ENCODE measurements at places on chromosomes 2 and 18.

DNA sequence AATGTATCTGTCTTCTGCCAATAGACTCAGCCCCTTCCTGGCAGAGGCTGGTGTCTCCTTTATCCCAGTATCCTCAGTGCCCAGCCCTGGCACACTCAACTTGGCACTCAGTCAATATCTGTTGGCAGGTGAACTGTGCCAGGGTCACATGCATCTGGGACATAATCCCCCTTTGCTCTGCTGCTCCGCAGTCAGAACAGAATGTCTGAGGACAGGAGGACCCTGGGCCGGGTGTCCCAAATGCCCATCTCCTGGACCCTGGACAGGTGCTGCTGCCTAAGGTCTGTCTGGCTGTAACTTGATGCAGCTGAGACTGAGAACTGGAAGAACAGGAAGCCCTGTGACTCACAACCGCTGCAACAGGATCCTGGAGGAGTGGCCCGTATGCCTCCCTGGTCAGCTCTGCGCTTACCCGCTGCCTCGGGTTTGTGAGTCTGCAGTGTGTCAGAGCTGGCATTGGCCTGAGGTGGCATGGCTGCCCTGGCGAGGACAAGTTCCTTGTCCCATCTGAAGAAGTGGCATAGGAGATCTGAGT is 11.4 kb downstream of the HK2 start:
- DNase-seq: peak; percentile 29

- no peak for DNase-seq
Measured at GRCh38 chr2:16933355-16933754, 267.7 kb upstream of the CYRIA start.

DNA sequence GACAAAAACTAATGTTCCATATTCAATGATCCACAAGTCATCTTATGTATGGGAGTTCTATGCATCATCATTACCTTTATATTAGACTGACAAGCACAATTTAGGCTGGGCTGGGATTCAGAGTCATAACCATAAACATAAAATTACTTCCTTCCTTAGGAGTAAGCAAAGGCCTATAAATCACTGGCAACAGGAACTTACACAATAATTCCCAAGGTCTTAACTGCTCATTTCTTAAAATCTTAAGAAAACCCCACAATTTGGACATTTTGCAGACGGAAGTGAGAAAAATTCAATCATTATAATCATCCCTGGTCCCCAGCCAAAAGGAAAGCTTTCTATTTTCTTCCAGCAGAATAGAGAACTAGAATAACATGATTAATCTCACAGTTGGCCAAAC is 232.3 kb downstream of the DYM start:
- no peak for DNase-seq

- no peak for DNase-seq
Measured at GRCh38 chr2:9637330-9637729, 6.5 kb upstream of the YWHAQ start.

DNA sequence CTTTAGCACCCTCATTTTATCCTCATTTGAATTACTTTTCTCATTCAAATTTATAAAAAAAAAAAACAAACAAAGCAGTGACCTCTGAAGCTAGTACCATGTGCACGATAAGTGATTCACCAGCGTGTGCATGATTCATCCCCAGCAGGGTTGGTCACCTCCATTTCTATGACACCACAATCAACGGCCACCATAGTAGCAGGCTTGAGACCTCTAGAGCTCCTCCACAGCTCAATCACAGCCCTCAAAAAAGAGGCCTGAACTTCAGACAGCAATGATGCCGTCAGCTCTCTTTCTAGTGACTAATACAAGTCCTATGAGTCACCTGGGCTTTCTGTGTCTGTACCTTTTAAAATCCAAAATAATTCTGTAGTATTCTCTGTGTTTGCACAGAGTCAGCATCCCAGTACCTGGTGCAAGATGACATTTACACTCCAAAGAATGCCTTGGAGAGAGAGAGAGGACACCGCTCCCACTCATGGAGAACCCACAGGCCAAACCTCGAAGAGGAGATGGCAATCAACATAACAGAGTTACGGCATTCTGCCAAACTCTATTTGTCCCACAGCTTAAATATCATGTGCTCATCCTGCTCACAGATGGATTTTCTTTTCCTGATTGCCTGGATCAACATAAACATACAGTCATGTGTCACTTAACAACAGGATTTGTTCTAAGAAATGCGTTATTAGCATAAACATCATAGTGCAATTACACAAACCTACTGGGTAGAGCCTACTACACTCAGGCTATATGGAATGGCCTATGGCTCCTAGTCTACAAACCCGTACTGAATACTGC is 58.7 kb downstream of the L3MBTL4 start:
- no peak for DNase-seq

GRCh38 chr2:239751679-239752355 is 273.3 kb downstream of the NDUFA10 start:
- peak; percentile 62 for DNase-seq

Data from stimulated activated CD4-positive, alpha-beta T cell treated with anti-CD3 and anti-CD28 coated beads, Interleukin-2, amount 100 ng/mL, for 24 hours (primary cell).